ENCODE measurements at places on chromosomes 6 and 20.

DNA sequence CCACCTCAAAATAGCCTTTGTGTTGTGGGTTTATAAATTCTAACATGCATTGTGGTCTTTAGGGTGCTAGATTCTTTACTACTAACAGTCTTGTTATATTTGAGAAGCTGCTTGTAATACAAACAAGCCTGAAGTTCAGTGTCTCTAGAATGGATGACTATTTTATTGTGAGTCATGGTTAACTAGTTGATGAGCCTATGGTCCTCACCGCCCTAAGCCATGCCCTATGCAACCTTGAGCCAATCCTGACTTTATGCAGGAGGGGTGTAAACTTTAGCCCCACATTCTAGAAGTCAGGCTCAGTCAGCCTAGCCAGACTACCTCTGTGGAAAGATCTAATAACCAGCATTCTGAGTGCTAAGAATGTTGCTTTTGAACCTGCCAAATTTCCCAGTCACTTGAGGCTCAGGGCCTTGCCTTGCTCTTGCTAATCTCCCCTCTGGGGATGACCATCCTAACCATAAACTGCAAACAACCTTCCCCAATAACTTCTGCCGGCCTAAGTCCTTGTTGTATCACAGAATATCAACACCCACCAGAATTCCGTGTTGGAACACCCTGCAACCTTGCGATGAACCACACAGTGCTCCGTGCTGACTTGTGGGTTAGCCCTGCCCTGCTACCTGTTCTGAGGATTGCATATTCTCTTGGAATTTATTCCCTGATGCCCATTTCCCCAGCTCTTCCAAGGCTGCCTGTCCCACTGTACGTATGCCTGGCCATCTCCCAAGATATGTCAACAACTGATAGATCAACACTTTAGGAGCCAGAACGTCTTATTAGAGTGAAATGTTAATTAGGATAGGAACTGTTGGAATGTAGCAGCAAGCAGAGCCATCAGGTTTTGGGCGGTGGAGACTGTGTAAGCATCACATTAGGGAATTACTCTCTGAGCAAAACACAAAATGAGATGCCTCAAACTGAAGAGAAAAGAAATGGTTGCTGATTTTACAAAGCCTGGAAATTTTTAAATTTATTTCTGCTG, 71.7 kb upstream of the CEP85L start:
- DNase-seq: no peak

DNA sequence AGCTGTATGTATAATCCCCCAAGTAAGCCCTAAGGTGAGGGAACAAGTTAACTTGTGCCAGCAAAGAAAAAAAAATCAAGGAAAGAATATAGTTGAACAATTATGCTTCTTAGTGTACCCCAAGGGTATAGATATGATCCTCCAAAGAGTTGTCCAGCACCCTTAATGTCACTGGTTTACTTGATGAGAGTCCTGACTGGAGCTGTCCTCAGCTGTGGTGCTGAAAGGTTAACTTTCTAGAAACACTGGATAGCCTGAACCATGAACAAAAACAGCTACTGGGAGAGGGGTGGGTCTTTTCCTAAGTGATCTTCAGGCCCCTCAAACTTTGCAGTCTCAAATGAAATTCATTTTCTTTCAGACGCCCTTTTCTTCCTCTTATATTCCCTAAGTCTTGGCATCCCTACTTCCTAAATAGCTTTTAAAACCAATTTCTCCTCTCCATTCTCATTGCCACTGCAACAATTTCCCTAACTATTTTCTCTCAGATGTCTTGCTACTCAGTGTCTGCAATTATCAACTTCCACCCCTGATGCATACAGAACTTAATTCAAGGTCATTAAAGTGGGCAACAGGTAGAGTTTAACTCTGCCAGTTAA, 83.5 kb upstream of the PROKR2 start:
- no peak for DNase-seq

DNA sequence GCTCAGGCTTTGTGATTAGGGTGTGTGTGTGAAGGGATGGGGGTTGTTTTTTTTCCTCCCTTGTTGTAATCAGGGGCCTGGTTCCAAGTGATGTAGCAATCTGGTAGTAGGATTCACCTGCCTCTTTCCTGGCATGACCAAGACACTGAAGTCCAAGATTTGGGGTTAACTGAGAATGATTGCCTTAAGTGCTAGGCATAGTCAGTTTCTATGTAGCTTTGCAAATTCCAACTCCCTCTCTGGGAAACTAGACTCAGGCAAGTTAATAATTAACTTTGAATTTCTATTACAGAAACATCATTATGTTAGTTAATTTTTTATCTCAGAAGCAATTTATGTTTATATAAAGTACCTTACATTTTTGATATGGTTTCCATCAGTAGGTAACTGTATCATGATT, 43.6 kb downstream of the NUS1 start:
- no peak for DNase-seq

GRCh38 chr6:160040055-160040454, 71.2 kb downstream of the IGF2R start:
- DNase-seq: no peak

DNA sequence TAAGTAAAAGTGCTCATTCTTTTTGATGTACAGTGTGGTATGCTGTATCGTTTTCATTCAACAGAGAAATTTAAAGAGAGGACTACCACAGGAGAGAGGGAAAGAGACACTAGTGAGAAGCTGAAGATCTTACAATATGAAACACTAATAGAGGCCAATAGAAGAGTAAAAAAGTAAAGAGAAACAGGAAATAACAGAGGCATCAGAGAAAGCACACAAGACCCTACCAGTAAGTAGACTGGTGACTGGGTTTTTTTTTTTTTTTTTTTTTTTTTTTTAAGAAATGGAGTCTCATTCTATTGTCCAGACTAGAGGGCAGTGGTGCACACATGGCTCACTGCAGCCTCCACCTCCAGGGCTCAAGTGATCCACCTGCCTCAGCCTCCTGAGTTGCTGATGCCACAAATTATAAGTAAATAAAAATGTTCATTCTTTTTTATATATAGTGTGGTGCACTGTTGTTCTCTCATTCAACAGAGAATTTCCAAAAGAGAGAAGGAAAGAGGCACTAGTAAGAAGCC, 18.8 kb downstream of the ELOVL4 start:
- DNase-seq: no peak

GRCh38 chr6:22884456-22884855, 315.1 kb downstream of the HDGFL1 start:
- no peak for DNase-seq

GRCh38 chr20:62066983-62067433, 1.3 kb upstream of the TAF4 start:
- DNase-seq: no peak

DNA sequence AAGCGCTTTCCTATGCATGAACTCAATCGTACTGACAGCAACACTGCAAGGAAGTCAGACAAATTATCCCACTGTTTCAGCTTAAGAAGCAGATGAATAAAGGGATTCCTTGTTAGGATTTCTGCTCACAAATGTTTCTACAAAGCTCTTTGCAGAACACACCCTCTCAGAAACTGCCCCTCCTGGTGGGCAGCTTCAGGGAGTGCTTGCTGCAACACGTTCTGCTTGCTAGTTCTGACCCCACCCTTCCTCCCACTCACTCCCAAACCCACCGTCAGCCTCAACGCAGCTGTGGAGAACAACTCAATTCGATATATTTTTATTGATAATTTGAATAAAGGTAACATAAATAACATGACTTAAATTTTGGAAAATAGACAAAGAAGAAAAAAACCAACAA, 250.8 kb upstream of the PRDM1 start:
- no peak for DNase-seq

- no peak for DNase-seq
Observed at GRCh38 chr20:11496380-11496779, 421.3 kb upstream of the BTBD3 start.

DNA sequence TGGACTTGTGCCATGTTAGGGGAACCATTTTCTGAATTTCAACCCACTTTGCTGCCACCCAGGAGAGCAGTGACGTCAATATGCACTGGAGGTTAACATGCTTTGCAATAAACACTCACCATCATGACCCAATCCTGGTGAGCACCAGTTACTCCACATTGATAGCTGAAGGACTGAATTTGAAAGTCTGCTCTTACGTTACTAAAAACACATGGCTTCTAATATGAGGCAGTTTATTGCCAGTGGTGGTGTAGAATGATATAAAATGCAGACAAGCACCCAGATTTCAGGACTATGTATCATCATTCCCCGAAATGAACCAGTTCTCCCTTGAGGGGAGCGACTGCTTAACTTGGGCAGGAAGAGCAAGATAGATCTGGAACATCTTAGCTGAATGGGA, 23.8 kb downstream of the RFPL4B start:
- DNase-seq: no peak

DNA sequence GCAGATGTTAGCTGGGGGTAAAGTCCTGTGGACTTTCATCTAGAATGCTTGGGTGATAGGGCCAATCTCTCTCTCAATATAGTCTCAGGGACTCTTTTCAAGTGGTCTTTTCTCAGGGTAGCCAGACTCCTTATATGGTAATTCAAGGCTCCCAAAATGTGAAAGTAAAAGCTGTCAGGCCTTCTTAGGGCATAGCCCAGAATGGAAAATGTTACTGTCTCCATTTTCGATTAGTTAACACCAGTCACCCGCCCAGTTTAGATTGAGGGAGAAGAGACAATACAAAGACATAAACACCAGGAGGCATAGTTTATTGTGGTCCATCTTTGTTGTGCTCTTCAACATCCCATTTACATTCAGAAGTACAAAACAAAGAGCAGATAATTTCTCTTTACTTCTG, 295.8 kb downstream of the EPHA7 start:
- no peak for DNase-seq

DNA sequence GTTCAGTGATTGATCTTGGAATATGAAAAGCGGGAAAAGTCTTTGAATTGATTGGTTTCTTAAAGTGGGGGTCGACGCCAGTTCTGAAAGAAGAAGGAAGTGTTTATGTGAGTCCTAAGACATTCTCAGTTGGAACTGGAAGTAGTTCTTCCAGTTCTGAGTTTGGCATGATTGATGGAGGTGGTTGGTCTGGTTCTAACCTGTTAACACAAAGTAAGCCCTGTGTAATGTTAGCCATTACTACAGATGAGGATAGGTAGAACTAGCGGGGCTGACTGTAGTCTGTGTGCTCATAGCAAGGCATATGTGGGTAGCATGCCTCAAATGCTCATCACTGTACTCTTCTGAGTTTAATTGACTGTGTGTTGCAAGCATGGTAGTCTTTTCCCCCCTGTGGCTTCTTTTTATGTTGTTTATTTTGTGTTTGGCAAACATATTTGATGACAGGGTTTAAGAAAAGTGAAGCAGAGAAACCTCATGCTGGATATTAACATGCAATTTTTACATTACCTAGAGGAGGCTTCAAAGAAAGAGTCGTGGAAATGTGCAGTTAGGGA, 24.9 kb downstream of the CITED2 start:
- no peak for DNase-seq

- DNase-seq: no peak
Observed at GRCh38 chr6:36590237-36590636, 3.9 kb upstream of the SRSF3 start.

- no peak for DNase-seq
Observed at GRCh38 chr6:50021894-50022293, at the start of gene DEFB110. Gene DEFB110, minus strand, starts transcription at chr6:50021994. Its CDS starts 59 bp downstream, at chr6:50021935.

DNA sequence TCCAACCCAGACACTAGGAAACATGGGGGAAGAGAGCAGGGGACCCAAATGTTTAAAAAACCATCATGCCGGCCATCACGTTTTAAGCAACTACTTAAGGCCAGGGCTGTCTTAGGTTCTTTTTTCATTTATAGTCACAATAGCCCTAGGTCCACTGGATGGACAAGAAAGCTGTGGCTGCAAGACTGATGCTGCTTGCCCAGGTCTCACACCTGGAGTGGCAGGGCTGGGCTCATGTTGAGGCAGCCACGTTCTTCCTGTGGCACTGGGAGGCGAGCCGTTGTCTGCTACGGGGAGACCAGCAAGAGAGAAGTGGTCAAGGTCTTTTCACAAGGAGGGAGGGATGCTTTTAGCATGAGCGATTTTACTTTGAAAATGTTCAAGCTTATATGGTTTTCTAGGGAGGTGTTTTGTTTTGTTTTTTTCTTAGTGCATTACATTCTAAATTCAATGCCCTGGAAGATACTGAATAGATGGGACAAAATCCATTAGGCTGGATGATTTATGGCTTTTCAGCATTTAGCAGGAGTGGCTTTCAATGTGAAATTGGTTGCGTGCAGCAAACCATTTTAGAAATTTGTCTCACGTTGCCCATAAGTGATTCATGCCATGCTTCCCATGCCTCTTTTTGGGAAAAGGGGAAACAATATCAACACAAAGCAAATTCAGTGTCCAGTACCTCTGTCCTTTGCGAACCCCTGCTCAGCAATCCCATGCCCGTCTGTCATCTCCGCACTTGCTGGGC, 106.6 kb upstream of the SNX9 start:
- DNase-seq: no peak

DNA sequence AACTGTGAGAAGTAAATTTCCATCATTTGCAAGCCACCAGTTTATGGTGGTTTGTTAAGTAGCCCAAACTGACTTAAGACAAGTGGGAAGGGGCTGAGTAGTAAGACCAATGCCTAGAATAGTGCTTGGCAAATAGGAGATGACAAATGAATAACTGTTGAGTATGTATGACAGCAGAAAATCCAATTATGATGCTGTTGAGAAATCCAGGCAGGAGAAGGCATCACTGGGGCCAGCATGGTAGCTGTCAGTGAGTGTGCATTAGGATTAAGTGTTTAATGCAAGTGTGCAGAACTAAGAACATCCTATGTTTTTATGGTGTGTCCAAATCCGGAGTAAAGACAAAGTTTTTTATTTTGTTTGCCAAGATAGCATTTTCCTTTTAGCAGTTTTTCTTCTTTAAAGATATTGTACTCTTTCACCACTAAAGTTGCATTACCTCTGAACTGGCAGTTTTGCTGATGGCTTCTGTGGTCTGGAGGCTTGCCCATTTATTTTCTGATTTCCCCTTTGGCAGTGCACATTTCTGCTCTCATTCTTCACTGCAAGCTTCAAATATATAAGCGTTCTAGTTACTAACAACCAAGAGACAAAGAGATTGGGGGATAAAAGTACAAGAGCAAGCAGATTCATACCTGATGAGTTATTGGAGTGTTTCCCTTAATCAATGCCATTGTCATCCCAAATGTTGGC, 289.7 kb downstream of the KCNQ5 start:
- no peak for DNase-seq

DNA sequence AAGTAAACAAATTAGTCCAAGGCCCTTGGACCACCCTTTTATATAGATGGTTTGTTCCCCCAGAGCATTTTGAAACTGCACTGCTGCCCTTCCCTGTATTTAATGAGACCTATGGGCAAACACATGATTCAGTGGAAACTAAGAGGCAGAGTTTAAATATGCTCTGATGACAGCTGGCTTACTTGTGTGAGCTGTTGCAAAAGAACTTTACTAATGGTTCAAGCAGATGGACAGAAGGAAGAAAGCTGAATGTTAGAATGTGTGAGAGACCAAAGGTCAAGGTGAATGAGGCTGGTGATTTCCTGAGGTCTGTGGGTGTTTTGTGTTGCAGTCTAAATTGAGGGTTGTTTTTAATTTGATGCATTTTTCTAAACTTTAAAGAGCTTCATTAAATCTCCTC, 123.0 kb upstream of the CEP162 start:
- no peak for DNase-seq

DNA sequence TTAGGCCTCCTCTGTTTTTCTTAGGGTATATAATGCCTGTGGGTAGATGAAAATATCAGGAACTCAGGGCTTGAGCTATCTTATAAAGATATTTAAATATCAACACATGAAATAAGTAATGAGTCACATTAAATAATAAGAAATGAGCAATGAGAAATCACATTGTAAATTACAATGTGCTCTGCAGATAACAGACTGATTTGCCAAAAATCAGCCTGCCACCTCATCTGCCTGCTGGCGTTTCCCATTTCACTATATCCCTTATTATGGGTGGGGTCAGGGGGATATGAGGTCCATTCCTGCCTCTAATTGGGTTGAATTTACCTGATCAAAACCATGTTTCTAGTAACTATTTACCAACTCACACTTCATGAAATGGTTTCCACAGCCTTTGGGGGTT, 335.2 kb downstream of the CDC5L start:
- DNase-seq: no peak
